ENCODE measurements at places on chromosomes 3 and 15.

DNA sequence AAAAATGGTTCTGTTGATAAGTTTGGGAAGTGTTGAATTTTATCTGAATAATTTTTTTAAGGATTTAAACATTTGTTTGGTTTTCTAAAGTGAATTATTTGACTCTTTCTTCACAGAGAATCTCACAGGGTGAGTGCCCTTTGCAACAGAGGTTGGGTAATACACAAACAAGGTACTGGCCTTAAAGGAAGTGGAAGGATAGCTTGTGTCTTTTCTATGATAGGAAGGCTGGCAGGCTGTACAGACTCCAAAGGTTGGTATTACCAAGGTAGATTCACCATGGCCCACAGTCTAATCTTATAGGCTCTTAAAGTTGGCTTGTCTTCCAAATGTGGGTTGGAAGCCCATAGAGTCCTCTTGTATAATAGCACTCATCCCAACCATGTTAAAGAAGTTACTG, 311.5 kb downstream of the SV2B start:
- DNase-seq = no peak

DNA sequence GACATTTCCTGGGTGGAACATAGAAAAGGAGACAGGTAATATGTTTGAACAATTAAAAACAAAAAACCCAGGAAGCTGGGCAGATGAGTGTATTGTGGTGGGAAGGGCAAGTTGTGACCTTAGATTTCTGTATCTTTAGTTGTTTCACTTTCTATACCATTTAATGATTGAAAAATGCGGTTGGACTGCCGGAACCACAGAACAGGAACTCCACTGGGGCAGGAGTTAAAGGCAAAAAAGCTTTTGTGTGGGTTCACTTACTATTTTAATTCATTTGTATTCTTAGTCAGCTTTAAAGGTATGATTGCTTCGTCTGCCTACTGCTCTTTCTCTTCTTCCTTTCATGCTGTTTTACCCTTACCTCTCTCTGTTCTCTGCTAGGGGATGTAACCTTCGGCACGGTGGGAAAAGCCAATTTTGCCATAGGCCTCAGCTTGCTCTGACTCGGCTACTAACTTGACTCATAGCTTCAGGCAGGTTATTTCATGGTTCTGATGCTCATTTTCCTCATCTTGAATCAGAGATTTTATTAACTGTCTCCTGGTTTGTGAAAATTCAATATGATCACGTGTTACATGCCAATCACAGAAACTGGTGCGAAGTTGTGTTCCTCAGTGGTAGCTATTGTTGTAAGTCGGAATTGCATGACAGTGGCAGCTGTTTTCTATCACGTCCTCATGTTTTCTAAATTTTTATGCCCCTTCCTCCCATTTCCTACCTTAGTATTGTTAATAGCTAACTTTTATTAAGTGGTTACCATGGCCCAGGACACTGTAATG, 1.6 kb upstream of the MCTP2 start:
- peak; percentile 49 for DNase-seq

DNA sequence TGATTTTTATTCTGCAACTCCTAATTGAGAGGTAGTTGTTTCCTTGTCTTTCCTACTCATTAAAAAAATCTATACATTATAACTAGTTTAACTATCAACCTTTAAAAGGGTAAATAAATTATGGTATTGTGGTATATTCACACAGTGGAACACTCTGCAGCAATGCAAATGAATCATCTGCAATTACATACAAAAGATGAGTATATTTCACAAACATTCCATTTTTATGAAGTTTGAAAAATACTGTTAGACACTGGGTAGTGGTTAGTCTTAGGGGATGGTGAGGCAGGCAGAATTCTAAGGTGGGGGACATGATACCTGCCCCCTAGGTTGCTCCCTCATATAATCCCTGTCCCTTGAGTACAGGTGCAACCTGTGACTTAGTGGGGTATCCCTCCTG, 44.0 kb upstream of the MAGI1 start:
- no peak for DNase-seq

DNA sequence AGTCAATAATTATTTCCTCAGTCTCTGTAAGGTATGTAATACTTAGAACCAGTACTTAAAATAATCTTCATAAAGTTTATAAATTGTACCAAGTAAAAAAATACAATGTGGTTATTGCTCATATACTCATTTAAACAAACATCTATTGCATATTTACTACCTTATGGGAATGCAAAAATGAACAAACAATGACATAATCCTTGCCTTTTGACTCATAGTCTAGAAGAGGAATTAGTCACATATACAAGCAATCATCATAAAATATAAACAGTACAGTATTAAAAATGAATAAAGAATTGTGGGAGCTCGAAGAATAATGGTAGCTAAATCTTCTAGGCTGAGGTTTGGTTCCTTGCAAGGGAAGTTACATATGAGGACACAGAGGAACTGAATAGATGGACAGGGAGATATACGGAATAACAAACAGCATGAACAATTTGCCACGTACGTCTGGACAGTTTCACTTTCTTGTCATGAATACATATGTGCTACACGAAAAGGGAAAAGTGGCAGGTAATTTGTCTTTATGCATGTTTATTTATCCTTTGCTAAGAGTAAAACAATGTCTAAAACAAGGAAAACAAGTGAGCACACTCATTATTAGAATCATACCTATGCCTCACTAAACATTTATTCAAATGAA, 17.2 kb downstream of the IMPG2 start:
- no peak for DNase-seq

DNA sequence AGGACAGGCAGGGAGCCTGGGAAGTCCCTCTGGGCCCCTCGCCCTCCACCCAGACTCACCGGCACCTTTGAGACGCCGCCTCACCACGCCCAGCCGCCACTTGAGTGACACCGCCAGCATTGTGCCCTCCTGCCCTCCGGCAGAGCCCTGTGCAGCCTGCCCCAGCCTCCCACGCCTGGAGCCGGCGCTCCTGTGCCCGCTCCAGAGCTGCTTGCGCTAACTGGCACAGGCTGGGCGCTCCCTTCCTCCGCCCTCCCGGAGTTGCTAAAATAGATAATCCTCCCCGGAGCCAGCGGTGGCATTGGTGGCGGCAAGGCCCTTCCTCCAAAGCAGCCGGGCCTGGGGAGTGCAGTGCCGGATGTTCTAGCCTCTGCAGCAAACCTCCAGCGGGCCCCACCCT, 15.7 kb upstream of the GRIP2 start:
- DNase-seq = no peak

DNA sequence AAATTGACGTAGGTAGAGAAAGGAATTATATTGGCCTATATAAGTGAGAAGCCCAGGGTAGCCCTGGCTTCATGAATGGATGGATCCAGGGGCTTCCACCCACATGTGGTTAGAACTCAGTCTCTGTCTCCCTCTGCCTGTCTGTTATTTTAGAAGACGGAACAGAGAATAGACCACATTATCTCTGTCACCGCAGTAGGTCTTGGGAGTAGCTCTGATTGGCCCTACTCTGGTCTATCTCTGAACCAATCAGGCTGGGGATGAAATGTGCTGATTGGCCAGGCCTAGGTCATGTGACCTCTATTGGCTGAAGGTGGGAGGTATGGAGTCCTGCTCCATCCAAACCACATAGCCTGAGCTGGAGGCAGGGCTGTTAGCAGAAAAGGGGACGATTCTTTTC, 143.0 kb upstream of the PRR23C start:
- DNase-seq = no peak

- peak; percentile 19 for DNase-seq
Measured at GRCh38 chr3:183895296-183895695, 10.6 kb upstream of the PARL start.

DNA sequence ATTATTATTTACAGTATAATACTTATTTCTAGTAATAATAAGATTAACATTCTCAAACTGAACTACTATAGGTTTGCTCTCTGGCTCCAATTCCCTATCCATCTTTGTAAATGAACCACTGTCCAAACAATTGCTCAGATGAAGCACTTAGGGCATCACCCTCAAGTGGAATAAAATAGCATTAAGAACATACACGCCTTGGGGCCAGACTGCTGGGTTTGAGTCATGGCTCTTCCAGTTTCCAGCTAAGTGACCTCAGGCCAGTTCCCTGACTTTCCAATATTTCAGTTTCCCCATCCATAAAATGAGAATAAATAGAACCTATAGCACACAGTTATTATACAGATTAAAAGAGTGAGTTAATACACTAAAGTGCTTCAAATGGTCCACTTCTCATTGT, 507.2 kb downstream of the MAGI1 start:
- no peak for DNase-seq

GRCh38 chr3:15612001-15612400, 10.5 kb downstream of the BTD start:
- DNase-seq = no peak

GRCh38 chr15:31083370-31083780, 18.1 kb downstream of the TRPM1 start:
- DNase-seq = no peak

GRCh38 chr3:197308591-197308990, 10.2 kb upstream of the DLG1 start:
- DNase-seq = no peak

GRCh38 chr3:58386626-58387365, 46.8 kb downstream of the PDHB start:
- no peak for DNase-seq

GRCh38 chr15:64891561-64891960, 20.1 kb upstream of the ANKDD1A start:
- DNase-seq = no peak

DNA sequence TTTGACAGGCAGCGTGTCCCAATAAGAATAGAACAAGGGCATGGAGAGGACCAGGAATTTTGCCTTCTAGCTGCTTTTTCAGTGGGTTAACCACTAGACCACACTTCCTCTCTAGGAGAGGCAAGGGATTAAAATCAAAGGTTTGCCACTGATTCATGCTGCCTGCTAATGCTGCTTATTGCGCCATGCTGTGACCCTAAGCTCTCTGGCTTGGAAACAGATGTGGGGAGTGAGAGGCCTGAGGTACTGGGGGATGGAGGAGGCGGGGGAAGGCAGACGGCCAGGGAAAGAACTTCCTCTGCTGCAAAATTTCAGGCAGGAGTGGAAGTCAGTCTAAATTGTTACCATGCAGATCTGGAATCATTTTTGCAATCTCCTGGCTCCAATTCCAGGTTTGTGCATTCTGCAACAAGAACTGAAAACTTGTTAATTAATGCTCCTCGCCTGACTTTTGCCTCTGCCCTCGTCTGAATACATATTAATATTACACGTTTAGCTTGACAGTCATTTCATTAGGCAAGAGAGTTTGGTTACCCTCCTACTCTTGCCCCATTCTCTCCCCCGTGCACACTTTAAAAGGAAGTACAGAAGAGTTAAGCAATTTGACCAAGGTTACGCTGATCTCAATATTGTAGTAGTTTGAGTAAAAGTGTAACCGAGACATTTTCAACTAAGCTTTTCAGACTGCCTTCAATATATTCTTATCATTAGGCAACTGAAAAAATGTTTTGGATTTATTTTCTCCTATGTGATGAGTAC, 121.7 kb upstream of the SPRED1 start:
- no peak for DNase-seq

DNA sequence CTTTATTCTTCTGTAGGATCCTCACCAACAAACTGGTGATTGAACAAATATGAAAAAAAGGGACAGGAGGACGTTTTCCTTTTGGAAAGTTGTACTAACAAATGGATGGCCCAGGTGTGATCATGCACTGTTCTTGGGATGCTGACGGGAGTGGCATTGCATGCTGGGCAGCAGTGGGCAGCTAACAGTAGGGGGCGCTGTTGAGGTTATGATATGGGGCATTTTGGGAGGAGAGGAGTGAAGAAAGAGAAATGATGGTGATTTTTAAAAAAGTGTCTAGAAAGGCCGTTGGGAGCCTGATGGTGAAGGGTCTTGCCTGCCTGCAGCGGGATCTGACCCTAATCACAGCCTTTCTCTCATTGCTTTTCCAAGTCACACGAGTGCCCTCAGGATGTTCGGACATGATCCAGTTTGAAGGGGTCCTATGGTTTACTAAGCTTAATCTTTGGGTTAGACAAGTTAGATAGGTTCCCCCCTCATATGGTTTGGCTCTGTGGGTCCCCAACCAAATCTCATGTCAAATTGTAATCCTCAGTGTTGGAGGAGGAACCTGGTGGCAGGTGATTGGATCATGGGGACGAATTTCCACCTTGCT, 46.2 kb upstream of the PRTG start:
- peak; percentile 4 for DNase-seq

GRCh38 chr3:179666030-179666429, 13.2 kb downstream of the USP13 start:
- no peak for DNase-seq

DNA sequence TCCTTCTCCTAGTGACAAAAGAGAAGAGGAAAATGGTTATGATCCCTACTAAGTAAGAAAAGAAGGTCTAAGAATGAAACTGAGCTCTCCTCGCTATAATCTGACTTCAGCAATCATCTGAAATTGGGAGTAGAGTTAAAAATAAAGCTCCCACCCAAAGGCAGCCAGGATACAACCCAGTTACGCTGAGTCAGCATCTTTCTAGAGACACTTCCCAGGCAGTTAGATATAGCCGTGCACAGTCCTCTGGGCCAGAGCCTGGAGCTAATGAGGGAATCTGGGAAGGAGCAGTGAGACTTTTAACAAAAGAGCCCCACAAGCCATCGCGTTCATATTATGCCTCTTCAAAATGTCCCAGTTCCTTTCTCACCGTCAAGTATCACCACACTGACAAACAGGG, 39.1 kb upstream of the SETMAR start:
- DNase-seq = no peak

GRCh38 chr15:79516155-79516554, 84.0 kb downstream of the MINAR1 start:
- DNase-seq = no peak

GRCh38 chr3:188929137-188929536, 242.6 kb upstream of the TPRG1 start:
- no peak for DNase-seq

- DNase-seq = no peak
Measured at GRCh38 chr3:194308601-194309449, 42.3 kb downstream of the CPN2 start.

- no peak for DNase-seq
Measured at GRCh38 chr15:58154769-58155168, 16.6 kb downstream of the AQP9 start.

DNA sequence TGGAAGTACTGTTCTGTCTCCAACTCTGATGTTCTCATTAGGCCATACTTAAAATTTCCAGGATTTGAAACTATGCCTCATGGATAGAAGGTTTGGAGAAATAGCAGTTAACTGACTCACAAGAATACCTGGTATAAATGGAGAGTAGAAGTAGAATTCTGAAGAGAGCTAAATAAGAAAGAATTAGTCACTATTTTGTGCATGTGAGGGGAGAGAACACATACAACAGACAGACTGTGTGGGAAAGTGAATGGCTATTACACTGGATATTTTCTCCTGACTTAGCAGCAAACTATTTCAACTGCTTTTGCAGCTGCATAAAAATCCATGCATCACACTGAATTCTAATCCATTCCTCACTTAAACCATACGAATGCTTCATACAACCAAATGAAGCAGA, 71.3 kb downstream of the C3orf70 start:
- DNase-seq = no peak

GRCh38 chr3:171654809-171655208, 155.5 kb downstream of the PLD1 start:
- DNase-seq = no peak
